ENCODE measurements at places on chromosomes 6 and 20.

GRCh38 chr6:144317736-144318135, 32.6 kb downstream of the UTRN start:
- no peak for DNase-seq

DNA sequence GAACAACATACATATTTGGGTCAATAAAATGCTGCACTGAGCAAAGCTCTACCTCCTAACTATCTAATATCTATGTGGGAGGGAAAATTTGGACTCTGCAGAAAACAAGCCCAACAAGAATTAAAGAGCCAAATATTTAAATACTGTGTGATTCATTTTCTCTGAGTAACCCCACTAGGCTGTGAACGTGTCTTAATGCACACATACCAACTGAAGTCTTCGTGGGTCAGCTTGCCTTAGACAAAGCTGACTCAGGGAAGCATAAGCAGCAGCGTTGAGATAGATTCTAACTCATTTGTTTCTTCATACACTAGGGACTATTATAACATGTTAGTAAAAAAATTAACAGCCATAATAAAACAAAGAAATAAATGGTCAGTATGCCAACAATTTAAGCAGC, 114.3 kb downstream of the GJA1 start:
- no peak for DNase-seq

- no peak for DNase-seq
Measured at GRCh38 chr6:19613678-19614077, 223.5 kb upstream of the ID4 start.

DNA sequence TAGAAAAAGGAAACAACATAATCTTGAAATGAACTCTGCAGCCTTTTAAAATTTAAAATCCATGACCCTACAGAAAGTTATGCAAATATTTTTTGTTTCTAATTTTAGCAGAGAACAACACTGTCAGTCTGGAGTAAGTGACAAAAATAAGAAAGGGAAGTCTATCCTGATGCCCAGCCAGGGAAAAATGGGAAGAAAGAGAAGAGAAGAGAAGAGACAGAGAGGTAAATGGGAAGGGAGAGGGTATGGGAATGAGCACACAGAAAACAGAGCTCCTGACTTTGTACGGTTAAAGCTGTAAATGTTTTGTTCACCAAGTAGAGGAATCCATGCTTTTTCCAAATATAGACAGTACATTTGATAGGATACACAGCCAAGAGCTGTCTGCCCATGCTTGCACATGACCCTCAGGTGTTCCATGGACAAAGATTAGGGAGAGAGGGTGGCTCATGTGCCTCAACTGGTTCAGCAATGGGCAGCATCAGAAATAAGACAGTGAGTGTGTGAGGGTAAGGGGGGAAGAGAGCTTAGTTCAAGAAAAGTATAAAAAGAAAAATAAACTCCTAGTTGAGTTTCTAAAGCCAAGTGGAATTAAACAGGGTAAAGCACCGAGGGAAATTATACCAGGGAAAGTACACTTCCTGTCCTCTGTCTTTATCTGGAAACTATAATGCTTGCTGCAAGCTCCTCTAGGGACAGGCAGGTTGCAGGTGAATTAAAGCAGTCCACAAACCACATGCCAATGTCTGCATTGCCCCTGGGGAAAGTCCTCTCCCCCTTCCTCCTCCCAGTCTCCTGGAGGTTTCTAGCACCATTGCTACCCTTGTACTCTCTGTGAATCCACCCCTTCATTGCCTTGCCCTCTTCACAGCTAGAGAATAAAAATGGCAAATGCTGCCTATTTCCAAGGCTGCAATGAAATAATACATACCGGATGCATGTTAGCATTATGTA, 30.0 kb downstream of the MAP3K5 start:
- no peak for DNase-seq

GRCh38 chr6:14091339-14091978, 26.1 kb upstream of the CD83 start:
- DNase-seq, result no peak

DNA sequence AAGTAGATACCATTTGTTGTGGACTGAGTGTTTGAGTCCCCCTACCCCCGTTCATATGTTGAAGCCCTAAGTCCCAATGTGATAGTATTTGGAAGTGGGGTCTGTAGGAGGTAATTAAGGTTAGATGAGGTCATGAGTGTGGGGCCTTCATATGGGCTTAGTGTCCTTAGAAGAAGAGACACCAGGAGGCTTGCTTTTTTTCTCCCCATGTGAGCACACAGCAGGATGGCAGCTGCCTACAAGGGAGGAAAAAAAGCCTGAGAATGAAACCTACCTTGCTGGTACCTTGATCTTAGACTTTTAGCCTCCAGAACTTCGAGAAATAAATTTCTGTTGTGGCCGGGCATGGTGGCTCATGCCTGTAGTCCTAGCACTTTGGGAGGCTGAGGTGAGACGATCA, 67.9 kb upstream of the TULP4 start:
- DNase-seq, result no peak

- DNase-seq, result no peak
Measured at GRCh38 chr20:50588034-50588736, 78.0 kb downstream of the PTPN1 start.

- no peak for DNase-seq
Measured at GRCh38 chr6:116779573-116780164, 14.2 kb upstream of the FAM162B start.

- no peak for DNase-seq
Measured at GRCh38 chr20:32395066-32395465, 36.9 kb downstream of the ASXL1 start.

DNA sequence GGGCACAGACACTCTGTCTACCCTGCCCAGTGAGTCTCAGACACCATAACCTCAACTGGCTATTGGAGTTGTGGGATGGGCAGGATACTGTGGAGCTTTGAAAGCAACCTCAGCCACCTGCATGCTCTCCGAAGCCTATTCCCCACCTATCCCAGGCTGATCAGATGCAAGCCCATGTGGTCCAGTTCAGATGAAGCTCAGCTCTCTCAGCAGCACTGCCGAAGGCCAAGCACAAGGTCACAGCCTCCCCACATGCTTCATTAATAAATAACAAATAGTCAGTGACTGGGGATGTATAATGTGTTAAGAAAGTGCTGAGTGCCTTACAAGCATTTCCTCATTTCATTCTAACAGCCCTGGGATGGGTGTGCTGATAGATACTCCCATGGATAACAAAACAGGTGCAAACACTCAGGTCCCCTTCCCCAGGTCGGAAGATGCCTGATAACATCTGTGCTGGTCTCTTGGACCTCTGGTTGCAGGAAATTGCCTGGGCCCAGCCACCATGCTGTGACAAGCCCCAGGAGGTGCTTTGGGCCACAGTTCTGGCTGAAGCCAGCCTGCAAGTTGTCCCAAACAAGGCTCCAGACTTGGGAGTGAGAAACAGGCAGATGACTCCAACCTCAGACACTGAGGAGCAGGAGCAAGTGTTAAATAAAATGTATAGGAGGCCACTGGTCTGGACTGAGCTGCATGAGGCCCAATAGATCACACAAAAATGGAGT, 3.7 kb downstream of the ACSS1 start:
- no peak for DNase-seq

GRCh38 chr20:12733811-12734210, 275.0 kb upstream of the SPTLC3 start:
- DNase-seq, result no peak

All from renal cortex interstitium (tissue), 15 donors.